Karpas-422 (cell line): ENCODE measurements at places on chromosomes 3 and 15. TPM values are rescaled to one million over a fixed set of nuclear protein-coding genes. Genes with fewer than 3 reads are reported as not detected.
A peak's percentile ranks its signal among the peaks of the same experiment; 100 is the strongest.

GRCh38 chr15:24858737-24859601 lies 95.8 kb upstream of the SNRPN start:
- DNase-seq = no peak
- no peaks in the 10 kb centered on the region for H3K36me3 ChIP-seq
- H3K27ac ChIP-seq = no peak overlapping the region

DNA sequence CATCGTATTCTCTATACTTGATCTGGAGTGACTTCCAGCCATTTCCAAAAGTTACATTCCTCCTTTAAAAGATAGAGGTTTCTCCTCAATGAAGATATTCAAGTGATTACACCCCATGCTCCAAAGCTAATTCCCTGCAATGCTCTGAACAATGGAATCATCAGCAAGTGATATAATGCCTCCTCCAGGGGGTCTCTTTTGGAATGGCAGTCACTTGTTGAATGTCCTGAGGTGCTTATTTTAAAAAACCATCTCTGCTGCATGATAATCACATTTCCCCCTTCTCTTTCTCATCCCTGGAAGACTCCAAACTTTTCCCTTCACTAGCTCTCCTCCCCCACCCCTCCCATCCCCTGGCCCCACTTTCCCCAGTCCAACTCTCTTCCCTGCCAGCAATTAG lies 2.6 kb downstream of the LHFPL4 start:
- no peak overlapping the region for H3K27ac ChIP-seq
- no peaks in the 10 kb centered on the region for H3K36me3 ChIP-seq
- H3K4me1 ChIP-seq = no peaks in the 10 kb centered on the region
- no peak for DNase-seq
- H3K4me3 ChIP-seq = no peak overlapping the region
- H3K27me3 ChIP-seq = no peaks in the 10 kb centered on the region

- DNase-seq = peak; percentile 6
- no peaks in the 10 kb centered on the region for H3K4me1 ChIP-seq
- no peak overlapping the region for H3K4me3 ChIP-seq
These were observed 9.3 kb downstream of the CRYBG3 start for GRCh38 chr3:97831140-97831539.

GRCh38 chr3:180329847-180330246 lies 272.1 kb upstream of the TTC14 start:
- no peaks in the 10 kb centered on the region for H3K4me1 ChIP-seq
- no peak overlapping the region for H3K4me3 ChIP-seq
- H3K27ac ChIP-seq = no peak overlapping the region
- H3K36me3 ChIP-seq = no peaks in the 10 kb centered on the region
- no peaks in the 10 kb centered on the region for H3K27me3 ChIP-seq

DNA sequence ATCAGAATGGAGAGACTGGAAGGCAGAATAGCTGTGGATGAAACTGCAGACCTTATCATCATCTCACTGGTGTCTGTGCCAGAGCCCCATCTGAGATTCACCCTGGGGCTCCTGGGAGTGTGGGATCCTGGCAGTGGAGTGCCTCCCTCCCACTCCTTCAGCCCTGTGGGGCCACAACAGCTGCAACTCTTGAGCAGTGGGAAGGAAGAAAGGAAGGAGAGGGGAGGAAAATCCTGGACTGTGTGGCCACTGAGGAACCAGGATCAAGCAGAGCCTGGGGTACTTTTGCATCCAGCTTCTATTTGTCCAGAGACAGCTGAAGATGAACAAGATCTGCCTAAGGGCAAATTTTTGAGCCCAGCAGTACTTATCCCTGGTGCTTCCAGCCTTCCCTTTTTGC lies 13.1 kb upstream of the ALDH1A2 start:
- H3K4me1 ChIP-seq = no peaks in the 10 kb centered on the region
- H3K27ac ChIP-seq = no peak overlapping the region
- no peak for DNase-seq
- no peaks in the 10 kb centered on the region for H3K36me3 ChIP-seq
- no peaks in the 10 kb centered on the region for H3K27me3 ChIP-seq

DNA sequence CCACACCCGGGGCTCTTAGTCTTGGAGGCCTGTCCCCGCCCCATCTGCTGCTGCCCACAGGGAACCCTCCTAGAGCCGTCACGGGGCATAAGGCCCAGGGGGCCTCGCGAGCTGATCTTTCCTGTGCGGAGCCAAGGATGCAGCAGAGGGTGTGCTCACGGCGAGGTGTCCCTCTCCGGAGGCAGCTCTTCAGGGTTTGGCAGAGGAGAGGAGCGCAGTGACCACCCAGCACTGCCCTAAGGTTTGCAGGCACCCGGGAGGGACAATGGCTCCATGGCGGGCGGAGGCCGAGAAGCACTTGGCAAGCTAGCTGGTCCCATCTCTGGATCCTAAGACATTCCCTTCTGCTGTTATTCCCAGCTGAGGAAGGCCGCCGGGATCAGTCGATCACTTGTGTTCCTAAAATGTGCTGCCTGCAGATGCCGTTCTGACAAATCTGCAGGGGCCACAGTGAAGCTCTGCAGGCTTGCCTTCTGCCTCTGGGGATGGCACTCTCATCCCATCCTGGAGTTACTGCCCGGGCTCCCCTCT lies 47.4 kb upstream of the PCSK6 start:
- no peak for DNase-seq
- no peak overlapping the region for H3K27ac ChIP-seq
- H3K36me3 ChIP-seq = no peaks in the 10 kb centered on the region
- no peak overlapping the region for H3K4me3 ChIP-seq
- no peaks in the 10 kb centered on the region for H3K4me1 ChIP-seq

GRCh38 chr15:101647251-101647650 lies 4.9 kb downstream of the TM2D3 start:
- no peak for DNase-seq
- no peaks in the 10 kb centered on the region for H3K27me3 ChIP-seq
- H3K27ac ChIP-seq = no peak overlapping the region
- H3K4me3 ChIP-seq = no peak overlapping the region
- peaks cover 59% of the 10 kb centered on the region for H3K36me3 ChIP-seq

DNA sequence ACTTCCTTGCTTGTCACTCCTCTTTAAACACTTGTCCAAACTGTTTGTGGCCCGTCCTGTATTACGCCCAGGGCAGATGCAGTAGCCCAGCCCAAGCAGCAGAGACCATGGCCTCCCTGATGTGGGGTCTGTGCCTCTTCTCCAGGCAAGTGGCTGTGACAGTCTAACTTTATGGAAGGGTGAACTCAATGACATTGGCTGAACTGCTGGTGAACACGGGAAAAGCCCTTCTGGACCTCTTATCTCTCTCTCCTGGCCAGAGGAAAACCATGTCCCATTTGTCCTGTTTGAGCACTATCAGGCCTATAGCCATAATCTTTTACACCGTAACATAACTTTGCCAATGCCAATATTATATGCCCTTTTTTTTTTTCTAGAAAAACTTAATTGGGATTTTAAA lies 67.6 kb downstream of the SMAD3 start:
- H3K27me3 ChIP-seq = no peaks in the 10 kb centered on the region
- no peak overlapping the region for H3K4me3 ChIP-seq
- H3K27ac ChIP-seq = no peak overlapping the region

DNA sequence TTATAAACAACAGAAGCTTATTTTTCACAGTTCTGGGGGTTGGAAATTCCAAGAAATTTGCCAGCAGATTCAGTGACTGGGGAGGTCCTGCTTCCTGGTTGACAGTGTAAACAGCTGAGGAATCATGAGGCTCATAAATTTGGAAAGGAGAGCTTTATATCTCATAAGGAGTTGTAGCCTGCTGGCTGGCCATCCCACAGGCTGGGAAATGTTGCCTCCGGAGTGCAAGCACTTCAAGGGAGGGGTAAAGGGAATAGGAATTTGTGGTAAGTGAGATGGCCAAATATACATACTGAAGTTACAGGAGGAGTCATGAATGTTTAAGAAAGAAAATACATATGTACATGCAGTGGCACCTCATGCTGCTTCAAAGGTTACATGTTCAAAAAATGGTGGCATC lies 217.2 kb upstream of the CBLB start:
- H3K36me3 ChIP-seq = no peaks in the 10 kb centered on the region
- H3K4me1 ChIP-seq = no peaks in the 10 kb centered on the region
- no peak overlapping the region for H3K4me3 ChIP-seq

The PRR23B gene
- total RNA-seq = not detected in 2 replicates
